ENCODE measurements at places on chromosomes 5 and 9.

- no peak for DNase-seq
Observed at GRCh38 chr5:5220901-5221631, 80.9 kb downstream of the ADAMTS16 start.

- DNase-seq = no peak
Observed at GRCh38 chr9:8139756-8140155, 340.2 kb upstream of the DMAC1 start.

GRCh38 chr5:52449516-52449915 is 338.2 kb upstream of the ITGA1 start:
- DNase-seq = no peak

- no peak for DNase-seq
Observed at GRCh38 chr5:137401946-137402345, 97.2 kb downstream of the SPOCK1 start.

GRCh38 chr9:87876708-87877107 is 6.0 kb upstream of the SPATA31E1 start:
- DNase-seq = no peak

- peak; percentile 68 for DNase-seq
Observed at GRCh38 chr5:124056326-124056990, 544.5 kb downstream of the CSNK1G3 start.

DNA sequence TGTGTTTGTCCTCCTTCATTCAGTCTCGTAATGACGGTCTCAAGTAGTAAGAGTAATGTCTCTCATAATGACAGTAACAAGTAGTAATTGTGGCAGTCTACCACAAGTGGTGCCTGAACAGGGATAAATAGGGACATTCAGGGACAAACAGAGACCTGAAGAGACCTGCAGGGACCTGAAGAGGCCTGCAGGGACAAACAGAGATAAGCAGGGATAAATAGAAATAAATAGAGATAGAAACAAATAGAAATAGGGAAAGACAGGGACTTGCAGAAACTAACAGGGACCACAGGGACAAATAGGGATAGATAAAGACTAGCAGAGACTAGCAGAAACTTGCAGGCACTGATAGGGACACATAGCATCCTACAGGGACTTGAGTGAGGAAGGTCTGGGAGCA is 7.9 kb downstream of the UGT3A2 start:
- DNase-seq = no peak

GRCh38 chr9:76456202-76456926 is 2.6 kb upstream of the GCNT1 start:
- no peak for DNase-seq

DNA sequence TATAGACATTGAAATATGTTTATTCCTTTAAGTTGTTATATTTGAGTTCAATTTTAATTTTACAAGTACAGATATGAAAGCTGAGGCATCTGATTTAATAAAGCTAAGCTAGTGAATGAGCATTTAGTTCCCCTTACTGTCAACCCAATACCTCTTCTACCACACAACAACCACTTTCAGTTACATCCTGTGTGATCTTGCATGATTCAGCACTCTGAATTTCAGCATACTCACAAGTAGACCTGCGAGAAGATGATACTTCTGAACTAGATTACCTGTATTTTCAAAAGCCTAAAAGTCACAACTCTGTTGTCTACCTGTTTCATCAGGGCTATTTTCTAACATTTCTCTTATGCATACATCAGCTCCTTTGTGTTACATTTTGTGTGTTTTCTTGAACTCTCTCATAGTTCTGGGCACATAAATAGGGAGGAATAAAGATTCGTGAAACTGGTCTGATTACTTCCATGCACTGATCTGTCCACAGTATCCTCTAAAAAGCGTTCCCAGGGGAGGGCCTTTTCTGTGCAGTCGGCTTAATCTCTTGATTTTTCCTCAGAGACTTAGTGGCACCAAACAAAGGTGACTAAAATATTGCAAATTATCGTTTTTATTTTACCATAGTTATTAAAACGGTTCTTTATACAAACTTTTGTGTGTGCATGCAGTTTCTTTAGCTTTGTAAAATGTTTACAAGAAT is 2025.5 kb upstream of the NUDT12 start:
- DNase-seq = no peak

- no peak for DNase-seq
Observed at GRCh38 chr5:167051402-167051768, 1240.1 kb upstream of the WWC1 start.

- no peak for DNase-seq
Observed at GRCh38 chr5:159212657-159213462, 3.5 kb upstream of the RNF145 start.

- no peak for DNase-seq
Observed at GRCh38 chr5:91271999-91272398, 111.1 kb downstream of the ARRDC3 start.

GRCh38 chr9:109781086-109781485 is 1.1 kb downstream of the PALM2AKAP2 start:
- DNase-seq = no peak

GRCh38 chr5:148826053-148826738 is at the start of gene ADRB2:
TSS of gene ADRB2 (plus strand) at chr5:148826611. CDS start at chr5:148826832, 221 bp downstream.
- peak; percentile 63 for DNase-seq

DNA sequence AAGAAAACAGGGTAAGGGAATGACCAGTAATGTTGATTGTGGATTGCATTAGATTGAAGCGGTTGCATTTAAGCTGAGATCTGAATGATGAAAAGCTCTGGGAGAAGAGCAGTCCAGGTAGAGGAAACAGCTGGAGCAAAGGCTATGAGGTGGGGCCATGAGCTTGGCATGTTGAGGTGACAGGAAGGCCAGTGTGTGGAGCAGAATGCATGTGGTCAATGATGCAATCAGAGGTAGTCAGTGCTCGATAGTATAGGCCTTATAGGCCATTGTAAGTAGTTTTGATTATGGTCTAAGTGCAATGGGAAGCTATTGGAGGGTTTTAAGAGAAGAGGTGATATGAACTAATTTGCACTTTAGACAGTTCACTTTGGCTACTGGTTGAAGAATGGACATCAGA is 270.4 kb downstream of the ARHGAP26 start:
- no peak for DNase-seq

- DNase-seq = no peak
Observed at GRCh38 chr9:21579743-21580142, 97.6 kb upstream of the IFNE start.

DNA sequence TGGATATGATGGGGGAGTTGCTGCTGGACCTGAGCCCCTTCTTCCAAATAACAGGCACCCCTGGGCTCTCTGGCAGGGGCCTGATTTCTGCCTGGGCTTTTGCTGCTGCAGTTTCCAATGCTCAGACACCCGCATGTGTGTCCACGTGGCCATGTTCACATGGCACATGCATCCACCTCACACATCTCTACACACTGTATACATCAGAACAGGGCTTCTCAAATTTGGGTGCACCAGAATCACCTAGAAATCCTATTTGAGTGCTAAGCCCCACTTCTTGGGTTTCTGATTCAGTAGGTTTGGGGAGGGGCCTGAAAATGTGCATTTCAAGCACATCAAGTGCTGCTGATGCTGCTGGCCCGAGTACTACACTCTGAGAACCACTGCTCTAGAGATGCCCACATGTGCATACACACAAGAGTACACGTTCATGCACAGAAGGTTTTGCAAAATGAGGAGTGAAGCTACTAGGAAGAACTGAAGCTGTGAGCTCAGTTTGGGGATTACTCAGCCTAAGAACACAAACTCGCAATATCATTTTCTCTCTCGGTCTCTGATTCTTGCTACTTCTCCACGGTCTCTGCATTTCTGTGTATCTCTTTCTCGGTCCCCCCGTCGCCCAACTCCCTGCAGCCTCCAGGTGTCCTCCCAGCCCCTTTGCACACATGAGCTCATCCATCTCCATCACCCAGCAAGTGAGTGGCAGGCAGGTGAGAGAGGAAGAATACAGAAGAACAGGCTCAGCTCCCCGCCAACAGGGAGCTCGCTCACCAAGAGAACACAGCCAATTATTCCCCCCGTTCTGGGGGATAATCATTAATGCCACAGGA is 97.0 kb downstream of the PCDH1 start:
- no peak for DNase-seq

DNA sequence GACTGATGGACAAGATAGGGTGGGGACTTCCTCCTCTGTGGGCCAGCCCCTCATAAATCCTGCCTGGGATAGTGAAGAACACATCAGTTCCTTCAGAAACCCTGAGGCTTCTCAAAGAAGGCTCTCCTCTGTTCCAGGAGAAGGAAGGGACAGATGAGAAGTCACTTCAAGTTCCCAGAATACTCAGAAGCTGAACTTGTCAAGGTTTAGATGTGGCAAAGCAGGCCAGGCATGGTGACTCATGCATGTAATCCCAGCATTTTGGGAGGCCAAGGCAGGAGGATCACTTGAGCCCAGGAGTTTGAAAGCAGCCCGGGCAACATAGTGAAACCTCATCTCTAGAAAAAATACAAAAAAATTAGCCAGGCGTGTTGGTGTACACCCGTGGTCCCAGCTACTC is 38.5 kb downstream of the STOM start:
- no peak for DNase-seq

GRCh38 chr9:72441848-72442607 is 77.0 kb upstream of the ZFAND5 start:
- DNase-seq = no peak

DNA sequence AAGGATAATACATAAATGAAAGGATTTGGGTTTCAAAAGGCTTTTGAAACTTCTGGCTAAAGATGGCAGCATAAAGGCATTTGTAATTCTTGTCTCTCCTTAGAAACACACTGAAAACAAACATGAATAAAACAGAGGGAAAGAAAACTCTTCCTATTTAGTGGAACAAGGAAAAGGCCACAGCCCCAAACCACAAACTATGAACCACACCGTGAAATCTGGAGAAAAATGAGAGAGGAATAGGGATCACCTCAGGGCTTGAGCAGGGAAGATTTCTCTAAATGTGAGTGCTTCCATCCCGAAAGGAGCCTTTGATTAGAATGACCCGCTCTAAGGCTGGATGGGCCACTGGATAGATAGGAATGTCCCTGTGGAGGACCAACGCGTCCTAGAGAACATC is 119.6 kb downstream of the SEC61B start:
- no peak for DNase-seq

DNA sequence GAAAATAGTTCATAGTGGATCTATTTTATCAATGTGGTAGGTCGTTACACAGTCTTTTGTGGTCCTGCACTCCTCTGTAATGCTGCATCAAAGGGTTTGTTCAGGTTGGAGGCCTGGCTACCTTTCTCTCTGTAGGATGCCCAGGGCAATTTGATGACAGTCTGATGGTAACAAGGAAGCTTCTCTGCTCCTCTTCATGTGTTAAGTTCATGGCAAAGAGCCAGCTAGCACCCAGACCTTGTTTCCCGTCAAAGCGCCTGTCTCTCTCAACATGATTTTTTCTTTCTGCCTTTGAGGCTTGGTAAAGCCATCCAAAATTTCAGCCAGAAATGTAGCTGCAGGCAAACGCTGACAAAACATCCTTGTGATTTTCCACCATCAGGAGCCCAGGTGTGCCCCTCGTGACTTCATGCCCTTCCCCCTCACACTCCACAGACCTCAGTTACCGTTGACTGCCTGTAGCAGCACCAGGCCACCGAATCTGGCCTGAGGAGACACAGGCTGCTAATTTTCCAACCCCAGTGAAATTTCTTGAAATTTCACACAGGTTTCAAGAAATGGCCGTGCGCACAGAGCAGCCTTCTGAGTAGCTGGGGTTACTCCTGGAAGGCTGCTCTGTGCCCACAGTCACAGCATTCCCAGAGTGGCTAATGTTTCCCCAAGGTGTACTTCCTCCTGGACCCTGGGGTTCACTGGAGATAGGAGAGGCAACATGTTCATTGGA is 292.7 kb downstream of the CWC27 start:
- no peak for DNase-seq

DNA sequence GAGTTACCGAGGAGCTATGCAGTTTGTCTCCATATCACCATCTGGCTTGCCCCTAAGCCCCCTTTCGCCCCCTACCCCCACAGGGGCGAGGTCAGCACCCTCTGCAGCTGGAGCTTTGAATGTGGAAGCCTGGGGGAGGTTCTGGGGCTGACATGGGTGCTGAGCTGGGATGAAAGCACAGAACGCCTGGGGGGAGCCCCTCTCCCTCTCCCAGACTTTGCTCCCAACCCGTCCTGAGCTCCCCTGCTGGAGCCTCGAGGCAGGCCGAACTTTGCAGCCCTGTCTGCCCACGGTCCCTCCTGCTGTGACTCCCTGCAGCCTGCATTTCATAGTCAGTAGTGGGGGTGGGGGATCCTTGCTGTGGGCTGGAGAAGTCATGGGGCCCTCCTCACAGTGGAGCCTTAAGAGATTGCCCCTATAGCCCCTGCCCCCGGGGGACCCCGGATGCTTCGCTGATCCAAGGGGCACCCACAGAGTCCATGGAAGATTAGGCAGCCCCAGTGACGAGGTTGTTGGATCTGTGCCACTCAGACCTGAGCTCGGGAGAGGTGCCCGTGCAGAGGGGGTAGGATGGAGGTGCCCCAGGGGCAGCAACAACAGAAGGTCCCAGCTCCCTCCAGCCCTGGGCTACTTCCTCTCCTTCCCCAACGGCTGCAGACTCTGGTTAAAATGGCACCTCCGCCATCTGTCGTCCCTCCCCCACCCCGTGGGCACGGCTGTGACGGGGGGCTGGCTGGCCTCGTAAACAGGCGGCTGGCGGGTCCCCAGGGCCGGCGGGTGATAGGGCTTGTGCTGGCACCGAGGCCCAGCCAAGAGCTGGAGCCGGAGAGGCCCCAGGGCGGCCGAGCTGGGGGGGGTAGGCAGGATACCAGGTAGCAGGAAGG is 162.0 kb downstream of the C9orf50 start:
- DNase-seq = peak; percentile 91

DNA sequence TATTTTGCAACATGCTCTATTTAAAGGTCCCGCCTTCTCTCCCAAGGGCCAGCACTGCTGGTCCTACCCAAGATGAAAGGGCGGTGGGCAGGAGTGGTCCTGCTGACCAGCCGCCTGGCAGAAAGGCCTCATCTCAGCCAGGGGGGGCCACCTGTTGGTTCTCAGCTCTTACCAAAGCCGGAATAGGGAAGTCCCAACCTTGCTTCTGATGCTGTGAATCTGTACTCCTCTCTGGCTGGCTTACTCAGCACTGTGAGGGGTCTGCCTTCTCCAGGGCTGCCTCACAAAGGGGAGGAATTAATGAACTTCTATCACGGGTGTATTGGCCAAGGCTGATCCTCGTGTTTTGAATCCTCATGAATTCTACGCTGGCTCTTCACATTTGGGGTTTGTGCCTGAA is 13.6 kb upstream of the FAM240B start:
- DNase-seq = no peak

Data from DMS 273 treated with DMSO at 0.1 percent for 48 hours (cell line).